ENCODE measurements at places on chromosomes 4 and X. TPM values are rescaled to one million over a fixed set of nuclear protein-coding genes. Genes with fewer than 3 reads are reported as not detected.
A peak's percentile ranks its signal among the peaks of the same experiment; 100 is the strongest.

The UGT2B15 gene
- total RNA-seq = not detected

- peak; percentile 41 for DNase-seq
These were observed 12.8 kb upstream of the BOD1L1 start for GRCh38 chr4:13640149-13640940.

GRCh38 chr4:78219825-78220224 lies 162.7 kb downstream of the FRAS1 start:
- no peak for DNase-seq

GRCh38 chrX:115174548-115174947 lies 14.7 kb upstream of the RBMXL3 start:
- DNase-seq = peak; percentile 7

DNA sequence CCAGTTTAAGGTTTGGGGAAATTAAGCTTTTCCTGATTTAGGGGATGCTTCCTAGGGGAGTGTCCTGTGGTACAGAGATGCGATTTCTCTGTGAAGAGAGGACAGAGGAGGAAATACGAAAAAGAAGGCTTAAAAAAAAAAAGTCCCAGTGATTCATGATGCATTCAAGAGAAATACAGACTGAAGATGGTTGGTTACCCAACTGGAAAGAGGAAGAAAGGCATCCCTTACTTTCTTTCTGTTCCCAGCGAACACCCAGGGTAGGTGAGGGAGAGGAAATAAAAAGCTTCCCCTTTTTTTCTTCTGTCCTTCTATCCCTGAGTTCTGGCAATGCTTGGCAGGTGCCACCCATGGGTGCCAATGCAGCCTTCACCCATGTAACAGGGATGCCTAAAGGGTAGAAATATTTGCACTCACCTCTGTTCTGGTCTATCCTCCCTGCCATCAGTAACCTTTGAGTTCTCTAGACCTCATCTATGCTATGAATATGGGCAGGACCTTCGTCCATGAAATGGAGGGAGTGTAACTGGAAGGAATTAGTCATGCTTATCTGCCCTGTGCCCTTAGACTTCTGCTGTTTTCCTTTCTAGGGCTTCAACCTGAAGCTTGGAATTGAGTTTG lies 230.1 kb upstream of the GALNTL6 start:
- DNase-seq = no peak

- DNase-seq = no peak
These were observed 92.7 kb downstream of the USP46 start for GRCh38 chr4:52566136-52567031.
